ENCODE measurements at places on chromosomes 13 and 19. TPM values are rescaled to one million over a fixed set of nuclear protein-coding genes. Genes with fewer than 3 reads are reported as not detected.

The POU4F1 gene
- 0.29 TPM for total RNA-seq

The ZNF880 gene
- total RNA-seq: 23.7 TPM

DNA sequence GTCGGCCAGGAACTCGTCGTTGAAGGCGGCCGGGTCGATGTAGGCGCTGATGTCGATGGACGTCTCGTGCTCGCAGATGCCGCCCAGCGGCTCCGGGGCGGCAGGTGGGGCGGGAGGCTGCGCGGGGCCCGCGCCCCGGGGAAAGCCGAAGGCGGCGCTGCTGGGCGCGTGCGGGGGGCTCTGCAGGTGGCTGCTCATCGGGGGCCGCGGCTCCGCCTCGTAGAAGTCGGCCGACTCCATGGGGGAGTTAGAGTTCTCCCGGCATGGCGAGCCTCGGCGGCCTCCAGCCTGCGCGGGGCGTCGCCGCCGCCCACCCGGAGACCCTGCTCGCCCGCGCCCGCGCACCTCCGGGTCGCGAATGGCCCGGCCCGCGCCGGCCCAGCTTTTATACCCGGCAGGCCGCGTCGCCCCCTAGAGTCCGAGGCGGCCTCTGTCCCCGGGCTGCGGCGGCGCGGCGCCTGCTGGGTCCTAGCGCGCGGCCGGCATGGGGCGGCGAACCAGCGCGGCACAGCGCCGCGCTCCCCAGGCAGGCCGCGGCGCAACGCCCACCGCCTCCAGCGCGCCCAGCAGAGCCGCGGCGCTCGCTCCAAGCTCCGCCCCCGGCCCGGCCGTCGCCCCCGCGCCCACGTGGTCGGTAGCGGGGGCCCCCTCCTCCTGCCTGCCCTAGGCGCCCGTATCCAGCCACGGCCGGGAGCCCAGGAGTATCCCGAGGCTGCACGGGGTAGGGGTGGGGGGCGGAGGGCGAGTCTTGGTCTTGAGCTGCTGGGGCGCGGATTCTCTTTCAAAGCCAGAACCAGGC is at the start of gene CEBPA:
TSS of gene CEBPA (minus strand) at position 360 of the 799 bp plus-strand sequence. CDS start at position 240, 120 bp downstream.
- DNase-seq: peak; percentile 60

The MAMSTR gene
- total RNA-seq: 3.5 TPM
